ENCODE measurements at places on chromosomes 13 and 19. TPM values are rescaled to one million over a fixed set of nuclear protein-coding genes. Genes with fewer than 3 reads are reported as not detected.

GRCh38 chr19:53086949-53087348 lies 16.3 kb downstream of the ZNF160 start:
- no peak for DNase-seq

GRCh38 chr13:107956889-107957288 lies 258.4 kb downstream of the LIG4 start:
- no peak for DNase-seq

- DNase-seq = no peak
Measured at GRCh38 chr13:59172076-59172475, 991.7 kb downstream of the DIAPH3 start.

DNA sequence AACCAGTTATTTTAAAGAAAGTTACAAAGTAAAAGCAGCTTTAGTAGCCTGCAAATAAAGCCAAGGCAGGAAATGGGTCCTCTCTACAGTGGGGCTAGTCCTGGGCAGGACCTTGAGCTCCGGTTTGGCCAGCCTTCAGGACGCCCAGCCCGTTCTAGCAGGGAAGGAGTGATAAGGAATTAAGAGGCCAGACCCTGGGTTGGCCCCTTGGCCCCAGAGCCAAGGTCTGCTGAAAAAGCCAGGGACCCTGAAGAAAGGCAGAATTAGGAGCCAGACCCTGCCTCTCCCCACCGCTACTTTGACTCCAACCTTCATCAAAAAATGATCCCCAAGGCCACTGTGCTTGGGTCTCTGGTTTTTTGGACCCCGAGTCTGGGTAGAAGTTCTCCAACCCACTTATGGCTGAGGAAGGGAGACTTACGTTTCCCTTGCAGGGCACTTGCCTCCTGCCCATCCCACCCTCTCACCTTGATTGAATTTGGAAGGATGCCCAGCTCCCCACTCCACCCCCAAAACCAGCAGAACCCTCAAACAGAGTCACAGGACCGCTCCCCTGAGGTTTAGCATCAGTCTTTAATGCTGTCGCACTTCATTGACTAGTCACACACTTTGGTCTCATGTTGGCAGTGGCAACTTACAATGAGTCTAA lies 3.9 kb downstream of the DNAJB1 start:
- DNase-seq = no peak

DNA sequence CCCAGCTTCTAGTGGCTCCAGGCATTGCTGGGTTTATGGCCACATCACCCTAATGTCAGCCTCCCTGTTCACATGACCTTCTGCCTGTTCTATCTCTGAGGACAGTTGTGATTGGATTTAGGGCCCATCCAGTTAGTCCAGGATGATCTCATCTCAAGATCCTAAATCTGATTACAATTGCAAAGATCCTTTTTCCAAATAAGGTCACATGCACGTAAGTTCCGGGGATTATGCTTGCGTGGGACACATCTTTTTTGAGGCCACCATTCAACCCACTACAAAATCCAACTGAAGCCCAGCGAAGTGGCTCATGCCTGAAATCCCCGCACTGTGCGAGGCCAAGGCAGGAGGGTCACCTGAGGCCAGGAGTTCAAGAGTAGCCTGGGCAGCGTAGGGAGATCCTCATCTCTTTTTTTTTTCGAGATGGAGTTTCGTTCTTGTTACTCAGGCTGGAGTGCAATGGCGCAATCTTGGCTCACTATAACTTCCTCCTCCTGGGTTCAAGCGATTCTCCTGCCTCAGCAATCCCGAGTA lies 12.3 kb downstream of the PLD3 start:
- no peak for DNase-seq

ATP8A2 gene
- total RNA-seq = 0.92 TPM

IGLON5 gene
- total RNA-seq = 0.94 TPM

GRCh38 chr13:51950722-51951121 lies 60.5 kb downstream of the ATP7B start:
- DNase-seq = no peak

CSNK1A1L gene
- total RNA-seq = not detected

GRCh38 chr19:31659897-31660210 lies 310.6 kb upstream of the TSHZ3 start:
- no peak for DNase-seq

DNA sequence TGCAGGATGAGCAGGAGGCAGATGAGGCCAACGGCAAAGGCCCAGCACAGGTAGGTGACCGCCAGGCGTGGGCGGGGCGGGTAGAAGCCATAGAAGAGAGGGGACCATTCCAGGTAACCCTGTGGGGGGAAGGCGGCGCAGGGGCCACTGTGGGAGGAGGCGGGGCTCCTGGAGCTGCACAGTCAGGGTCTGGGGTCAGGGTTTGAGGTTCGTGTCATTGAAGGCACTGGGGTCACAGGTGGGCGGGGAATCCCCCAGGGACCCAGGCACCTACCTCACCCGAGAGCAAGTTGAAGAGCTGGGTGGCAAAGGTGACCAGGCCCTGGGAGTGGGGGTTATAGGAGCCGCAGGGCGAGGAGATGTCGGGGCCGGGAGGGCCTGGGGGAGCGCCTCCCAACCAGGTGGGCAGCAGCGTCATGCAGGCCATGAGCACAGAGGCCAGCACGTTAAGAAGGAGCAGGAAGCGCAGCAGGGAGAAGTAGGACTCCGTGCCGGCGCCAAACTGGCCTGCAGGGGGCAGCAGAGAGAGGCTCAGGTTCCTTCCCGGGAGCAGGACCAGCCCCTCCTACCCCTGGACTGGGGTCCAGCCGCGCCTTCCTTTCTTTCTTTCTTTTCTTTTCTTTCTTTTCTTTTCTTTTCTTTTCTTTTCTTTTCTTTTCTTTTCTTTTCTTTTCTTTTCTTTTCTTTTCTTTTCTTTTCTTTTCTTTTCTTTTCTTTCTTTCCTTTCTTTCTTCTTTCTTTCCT lies 4.6 kb downstream of the TMC4 start:
- peak; percentile 93 for DNase-seq

DNA sequence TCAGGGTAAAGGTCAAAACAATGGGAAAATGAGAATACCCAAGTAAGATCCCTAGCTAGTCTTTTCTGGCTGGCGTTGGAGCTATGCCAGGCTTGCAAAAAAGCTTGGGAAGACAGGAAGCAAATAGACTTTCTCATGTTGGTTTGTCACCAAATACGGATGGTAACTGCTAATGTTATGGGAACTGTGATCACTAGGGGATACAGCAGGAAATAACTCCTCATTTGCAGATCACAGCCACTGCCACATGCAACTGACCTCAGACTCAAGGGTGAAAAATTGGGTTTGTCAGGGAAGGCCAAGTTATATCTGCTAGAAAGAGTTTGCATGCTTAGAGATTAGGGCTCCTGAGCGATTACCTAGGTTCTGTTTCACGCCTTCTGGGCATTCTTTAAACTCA lies 162.9 kb downstream of the NHLRC3 start:
- no peak for DNase-seq

All from A673 (cell line).